ENCODE measurements at places on chromosomes 3 and 15.
A peak's percentile ranks its signal among the peaks of the same experiment; 100 is the strongest.

DNA sequence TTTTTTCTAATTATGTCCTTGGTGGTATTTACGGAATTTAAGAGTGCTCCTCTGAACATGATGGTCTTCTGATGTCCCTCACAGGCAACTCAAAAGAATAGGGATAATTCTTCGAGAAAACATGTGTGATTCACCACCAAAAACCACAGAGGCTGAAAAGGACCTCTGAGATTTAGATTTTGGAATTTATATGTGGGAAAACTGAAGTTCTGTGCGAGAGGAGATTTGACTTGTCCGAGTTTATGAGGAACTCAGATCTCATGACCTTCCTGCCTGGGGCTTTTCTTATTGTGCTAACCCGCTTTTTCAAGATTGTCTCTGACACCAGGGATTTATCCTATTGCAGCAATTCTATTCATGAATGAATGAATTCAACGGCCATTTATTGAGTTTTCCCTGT, 142.4 kb downstream of the FAM43A start:
- DNase-seq, result no peak

DNA sequence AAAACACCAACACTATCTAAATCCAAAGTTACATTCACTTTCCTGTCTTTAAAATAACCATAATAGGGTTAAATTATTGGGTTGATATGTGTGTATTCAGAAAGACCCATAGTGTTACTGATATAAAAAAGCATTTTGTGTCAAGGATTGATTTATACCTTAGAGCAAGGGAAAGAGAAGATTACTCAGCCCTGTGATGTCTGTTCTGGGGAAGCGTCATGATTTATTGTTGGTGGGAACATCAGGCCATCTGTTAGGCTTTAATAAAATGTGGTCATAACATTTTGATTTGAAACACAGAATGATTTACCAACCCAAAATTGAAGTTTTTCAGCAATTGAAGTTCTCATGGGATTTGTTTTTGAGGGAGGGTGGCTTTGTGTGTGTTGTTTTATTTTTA, 33.2 kb downstream of the SIDT1 start:
- DNase-seq, result no peak

DNA sequence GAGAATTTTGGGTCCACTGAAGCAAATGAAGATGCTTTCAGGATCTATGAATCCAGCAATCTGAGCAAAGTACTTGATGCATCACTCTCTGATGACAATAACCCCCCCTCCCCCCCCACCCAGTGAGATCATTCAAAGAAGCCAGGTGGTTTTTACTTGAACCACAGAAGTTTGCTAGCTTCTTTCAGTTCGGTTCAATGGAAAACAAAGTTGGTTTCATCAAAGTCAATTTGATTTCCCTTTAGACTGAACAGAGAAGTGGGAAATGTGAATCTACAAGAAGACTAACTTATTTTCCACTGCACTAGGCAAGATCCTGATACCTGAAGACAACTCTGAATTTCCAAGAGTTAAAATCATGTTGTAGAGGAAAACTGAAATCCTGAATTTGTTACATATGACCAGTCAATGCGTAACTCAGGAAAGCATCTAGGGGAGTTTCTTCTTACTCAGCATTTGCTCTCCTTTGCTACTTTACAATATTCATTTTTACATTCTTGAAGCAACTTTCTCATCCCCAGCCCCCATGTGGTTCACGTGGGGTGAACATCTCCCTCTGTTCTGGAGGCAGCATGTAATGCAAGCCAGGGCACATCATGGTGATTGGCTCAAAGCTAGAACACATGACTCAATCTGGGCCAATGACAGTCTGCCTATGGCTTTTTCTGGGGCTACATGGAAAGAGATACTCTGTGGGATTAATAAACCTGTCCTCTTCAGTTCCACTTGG, 572.6 kb downstream of the FOXP1 start:
- no peak for DNase-seq

DNA sequence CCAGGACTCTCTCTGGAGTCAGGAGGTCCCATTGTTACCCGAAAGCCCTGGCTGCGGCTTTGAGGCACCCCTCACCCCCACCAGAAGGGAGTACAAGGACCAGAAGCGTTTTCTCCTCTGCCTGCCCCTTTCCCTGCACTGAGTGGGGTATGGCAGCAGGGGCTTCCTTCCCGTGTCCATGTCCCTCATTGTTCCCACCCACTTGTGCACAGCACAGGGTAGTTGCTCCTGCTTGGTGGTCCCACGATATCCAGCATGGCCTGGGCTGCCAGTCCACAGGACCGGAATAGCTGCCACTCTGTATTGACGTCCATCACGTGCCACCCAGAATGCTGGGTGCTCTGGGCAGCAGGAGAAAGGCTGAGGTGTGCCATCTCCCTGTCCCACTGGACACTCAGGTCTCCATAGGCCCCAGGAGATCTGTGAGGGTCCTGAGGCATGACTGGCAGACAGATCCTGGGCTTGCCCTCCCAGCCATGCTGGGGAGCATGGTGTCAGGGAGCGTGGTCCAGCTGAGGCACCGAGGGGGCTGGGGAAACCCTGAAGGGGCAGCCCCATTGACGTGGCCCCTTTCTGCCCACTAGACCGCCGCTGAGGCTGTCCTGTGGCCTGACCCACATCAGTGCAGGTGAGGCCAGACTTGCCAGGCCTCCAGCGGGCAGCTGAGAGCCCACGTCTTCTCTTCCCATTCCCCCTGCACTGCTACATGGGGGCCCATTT, 45.3 kb upstream of the SEC22A start:
- no peak for DNase-seq

DNA sequence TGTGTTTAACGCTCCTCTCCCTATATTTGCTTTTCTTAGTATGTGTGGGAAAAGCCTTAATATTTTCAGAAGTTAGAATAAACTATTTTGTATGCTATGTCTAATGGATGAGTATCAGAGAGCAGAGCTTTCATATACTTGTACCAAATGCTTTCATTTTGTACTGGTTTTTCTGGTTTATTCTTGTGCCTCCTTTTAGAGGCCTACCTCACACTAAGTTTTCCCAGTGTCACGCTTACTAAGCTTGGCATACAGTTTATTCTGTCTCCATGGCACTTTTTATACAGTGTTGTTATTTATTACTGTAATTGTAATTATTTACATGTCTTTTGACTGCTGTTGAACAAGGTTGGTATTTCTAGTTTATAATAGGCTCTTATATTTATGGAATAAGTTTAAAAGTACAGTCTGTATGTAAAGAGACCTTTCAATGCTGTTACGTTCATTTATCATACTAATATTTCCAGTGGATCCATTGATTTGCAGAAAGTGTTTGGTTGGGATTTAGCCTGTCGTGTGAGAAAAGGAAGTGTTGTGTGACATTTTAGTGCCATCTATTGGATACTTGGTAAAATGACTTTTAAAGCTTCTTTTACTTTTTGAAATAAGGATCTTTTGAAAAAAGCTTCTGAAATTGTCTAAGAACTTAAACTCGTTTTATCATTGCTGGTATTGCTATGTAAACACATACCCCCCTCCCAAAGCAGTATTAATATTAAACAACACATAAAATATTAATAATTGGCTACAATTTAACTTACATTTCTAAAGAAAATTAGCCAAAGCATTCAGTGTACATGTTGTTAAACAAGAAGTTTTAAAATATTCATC, 5.2 kb upstream of the EBLN2 start:
- peak; percentile 46 for DNase-seq

GRCh38 chr3:160648701-160649100, 28.3 kb upstream of the ARL14 start:
- no peak for DNase-seq

GRCh38 chr3:161925749-161926360, 429.2 kb downstream of the OTOL1 start:
- DNase-seq, result no peak

- DNase-seq, result no peak
Observed at GRCh38 chr3:131072099-131072559, 45.5 kb downstream of the NEK11 start.

DNA sequence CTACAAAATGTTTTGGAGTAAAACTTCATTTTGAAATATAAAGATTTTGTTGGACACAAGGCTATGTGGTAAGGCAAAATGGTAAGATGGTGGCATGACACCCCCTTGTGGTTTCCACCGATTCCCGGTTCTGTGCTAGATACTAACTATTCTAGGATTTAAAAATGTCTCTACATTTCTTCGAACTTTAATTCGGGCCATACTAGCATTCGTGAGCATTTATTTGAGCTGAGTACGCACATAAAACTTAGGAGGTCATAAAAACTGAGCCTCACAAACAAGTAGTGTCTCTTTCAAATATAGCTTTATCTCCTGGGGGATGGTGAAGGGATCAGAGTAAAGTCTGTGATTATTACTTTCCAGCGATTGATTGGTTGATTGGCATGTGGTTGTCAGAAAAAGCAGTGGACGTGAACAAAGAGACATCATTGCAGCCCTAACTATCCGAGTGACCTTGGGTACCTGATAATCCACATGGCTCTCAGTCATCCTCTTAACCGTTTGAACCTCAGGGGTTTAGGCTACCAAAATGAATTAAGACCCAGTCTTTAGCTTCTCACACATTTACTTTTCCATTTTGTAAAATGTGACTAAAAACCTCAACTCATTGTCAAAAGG, 1.1 kb upstream of the ZNF639 start:
- DNase-seq, result peak; percentile 25

DNA sequence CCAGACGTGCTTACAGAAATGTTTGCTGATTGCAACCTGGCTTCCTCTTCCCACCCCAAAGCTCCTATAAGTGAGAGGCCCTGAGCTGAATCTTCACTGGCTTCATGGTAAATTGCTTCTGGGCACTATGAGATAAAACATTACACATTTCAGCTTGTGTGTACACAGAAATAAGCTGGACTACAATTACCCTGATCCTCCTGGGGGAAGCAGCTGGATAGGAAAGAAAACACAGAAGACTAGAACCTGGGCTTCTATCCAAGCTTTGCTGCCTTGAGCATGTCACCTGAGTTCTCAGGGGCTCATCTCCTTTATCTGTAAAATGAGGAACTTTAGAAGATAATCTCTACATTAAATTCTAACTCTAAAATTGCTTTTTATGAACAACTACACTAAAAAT, 40.3 kb downstream of the THBS1 start:
- no peak for DNase-seq

- peak; percentile 54 for DNase-seq
Observed at GRCh38 chr15:69807721-69808120, 290.0 kb downstream of the TLE3 start.

DNA sequence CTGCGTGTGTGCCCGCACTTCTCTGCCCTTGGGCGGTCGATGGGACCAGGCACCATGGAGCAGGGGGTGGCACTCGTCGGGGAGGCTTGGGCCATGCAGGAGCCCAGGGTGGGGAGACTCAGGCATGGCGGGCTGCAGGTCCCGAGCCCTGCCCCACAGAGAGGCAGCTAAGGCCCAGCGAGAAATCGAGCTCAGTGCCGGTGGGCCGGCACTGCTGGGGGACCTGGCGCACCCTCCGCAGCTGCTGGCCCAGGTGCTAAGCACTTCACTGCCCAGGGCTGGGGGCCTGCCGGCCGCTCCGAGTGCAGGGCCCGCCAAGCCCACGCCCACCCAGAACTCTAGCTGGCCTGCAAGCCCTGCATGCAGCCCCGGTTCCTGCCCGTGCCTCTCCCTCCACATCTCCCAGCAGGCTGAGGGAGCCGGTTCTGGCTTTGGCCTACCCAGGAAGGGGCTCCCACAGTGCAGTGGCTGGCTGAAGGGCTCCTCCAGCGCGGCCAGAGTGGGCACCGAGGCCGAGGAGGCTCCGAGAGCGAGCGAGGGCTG, 553 bp upstream of the RTP4 start:
- no peak for DNase-seq

- DNase-seq, result no peak
Observed at GRCh38 chr15:94847325-94847724, 616.0 kb downstream of the MCTP2 start.

- DNase-seq, result no peak
Observed at GRCh38 chr3:120498556-120499346, 48.0 kb upstream of the FSTL1 start.

DNA sequence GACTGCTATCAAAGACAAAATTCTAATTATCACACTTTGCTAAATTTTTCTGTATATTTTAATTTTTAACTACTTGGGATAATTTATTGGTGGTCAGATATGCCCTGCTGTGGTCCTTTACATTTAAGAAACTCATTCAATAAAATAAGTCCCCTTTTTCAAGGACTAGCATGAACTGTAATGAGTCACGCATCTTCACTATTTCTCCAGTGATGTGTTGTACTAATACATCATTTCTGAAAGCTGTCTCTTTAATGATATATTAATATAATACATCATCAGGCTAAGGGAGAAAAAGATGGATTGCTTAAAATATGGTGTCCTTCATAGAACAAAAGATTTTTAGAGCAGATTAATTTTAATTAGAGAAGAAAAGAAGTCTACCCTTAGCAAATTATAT, 901.4 kb downstream of the DIPK2A start:
- no peak for DNase-seq

DNA sequence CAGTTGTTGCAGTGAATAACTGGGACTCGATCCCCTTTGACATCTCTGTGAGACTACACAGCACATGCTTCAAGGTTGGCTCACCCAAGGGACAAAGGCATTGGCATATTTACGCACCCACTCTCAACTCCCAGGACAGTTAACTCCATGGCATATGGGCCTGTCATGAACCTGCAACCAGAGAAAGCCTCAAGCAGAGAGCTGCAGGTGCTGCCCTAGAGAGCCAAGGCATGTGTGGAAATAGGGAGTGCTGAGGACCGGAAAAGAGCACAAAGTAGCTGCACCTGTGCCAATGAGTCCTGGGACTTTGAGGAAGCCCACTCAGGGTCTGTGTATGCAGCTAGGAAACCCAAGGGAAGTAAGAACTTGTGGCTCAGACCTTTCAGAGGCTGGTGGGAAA, 32.9 kb upstream of the SLC24A5 start:
- DNase-seq, result no peak

- DNase-seq, result no peak
Observed at GRCh38 chr15:68618394-68618793, 39.6 kb downstream of the CORO2B start.

DNA sequence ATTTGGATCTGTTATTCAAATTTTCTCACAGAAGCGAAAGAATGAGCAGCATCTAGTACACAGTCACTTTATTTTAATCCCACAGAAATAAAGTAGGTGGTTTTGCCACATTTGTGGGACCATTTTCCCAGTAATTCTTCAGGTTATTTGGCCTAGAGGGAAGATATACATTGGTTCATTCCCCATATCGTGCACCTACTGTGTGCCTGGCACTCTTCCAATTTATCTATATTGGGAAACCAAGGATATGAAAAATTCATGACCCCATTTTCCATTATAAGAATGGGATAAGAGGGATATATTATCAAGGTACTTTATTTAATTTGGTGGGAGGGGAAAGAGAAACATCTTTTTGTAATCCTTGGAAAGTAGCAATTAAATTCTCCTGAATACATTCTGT, 35.1 kb downstream of the TRIP4 start:
- no peak for DNase-seq

DNA sequence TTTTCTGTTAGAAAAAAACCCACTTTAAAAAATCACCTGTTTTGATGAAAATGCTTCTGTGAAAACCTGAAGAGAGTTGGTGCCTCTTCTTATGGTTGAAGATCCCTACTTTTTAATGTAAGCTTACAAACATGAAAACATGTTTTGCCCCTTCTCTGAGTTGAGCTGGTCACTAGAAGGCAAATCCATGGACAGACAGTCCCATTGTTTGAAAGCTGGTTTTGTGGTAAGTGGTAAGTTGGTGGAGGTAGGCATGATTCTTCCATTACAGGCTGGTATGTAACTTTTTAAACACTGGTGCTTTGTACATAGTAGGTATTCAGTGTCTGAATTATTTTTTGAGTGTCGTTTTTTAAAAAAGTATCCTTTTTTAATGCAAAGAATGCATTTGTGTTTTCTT, 6.1 kb downstream of the ABHD5 start:
- no peak for DNase-seq

- no peak for DNase-seq
Observed at GRCh38 chr3:38608961-38609360, 40.5 kb downstream of the SCN5A start.

- no peak for DNase-seq
Observed at GRCh38 chr3:54817628-54818027, 110.2 kb downstream of the LRTM1 start.
